Forelimb muscle (tissue), 1 donor: ENCODE measurements at places on chromosomes 3 and 15.

GRCh38 chr3:193301433-193301832 lies 60.4 kb downstream of the PLAAT1 start:
- DNase-seq, result no peak

DNA sequence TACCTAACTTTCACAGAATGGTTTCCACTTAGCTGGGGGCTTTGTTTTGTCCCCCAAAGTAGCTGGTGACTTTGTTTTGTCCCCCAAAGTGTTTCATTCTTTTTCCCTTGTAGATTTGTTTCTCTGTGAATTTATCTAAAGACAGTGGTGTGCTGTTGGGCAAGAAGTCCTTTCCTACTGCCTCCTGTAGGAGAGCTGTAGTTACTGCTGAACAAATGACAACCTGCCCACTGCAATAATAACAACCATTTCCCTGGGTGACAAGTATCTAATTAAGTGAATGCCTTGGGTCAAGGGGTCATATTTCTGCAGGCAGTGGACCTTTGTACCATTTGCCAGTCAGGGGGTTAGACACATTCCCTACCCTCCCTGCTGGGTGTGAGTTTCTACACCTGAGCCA lies 125.4 kb upstream of the BFSP2 start:
- no peak for DNase-seq

DNA sequence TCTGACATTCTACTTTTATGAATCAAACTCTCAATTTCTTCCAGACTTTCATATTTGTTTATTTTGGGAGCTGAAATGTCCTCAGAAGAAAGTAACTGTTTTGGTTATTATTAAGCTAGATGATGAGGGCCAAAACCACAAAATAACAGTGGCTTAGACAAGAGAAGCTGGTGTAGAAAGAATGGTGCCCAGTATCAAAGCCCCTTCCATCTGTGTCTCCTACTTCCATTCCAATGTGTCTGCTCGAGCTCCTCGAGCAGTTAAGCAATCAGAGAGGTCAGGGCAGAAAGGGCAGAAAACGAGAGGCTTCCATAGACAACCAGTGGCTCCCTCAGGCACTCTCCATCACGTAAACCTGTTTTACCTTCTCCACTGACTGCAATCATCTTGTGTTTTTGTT lies 59.7 kb upstream of the MAGI1 start:
- DNase-seq, result no peak

GRCh38 chr15:85704720-85705429 lies 89.8 kb downstream of the KLHL25 start:
- no peak for DNase-seq

DNA sequence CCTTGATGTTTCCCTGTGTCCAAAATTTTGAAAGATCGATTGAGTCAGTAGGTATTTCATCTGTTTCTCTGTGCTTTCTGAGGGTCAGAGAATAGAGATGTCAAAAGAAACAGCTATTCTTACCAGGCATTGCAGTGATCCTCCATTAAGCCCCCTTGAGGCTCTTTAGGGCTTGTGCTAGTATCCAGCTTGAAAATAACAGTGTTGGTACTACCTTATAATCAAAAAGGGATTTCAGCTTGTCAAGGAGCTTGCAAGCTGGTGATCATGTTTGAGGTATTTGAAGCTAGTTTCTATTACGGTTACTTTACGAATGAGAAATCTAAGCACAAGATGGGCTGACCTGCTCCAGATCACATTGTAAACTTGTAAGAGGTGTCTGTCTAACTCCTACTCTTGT lies 103.4 kb downstream of the EDEM1 start:
- DNase-seq, result no peak

DNA sequence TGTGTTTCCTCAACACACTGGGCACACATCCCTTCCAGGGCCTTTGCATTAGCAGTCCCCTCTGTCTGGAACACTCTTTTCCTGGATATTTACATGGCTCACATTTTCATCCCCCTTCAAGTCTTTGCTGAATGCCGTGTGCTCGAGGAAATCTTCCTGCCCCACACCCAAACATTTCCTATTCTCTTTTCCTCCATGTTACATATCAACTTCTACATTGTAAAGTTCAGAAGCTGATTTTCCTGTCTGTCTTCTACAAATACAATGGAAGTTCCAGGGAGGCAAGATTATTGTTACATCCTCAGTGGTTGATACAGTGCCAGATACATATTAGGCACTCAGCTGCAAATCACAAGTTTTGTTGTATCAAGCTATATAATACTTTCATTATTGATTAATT lies 4.1 kb downstream of the ACAD11 start:
- DNase-seq, result no peak

GRCh38 chr3:50119786-50120185 lies 31.1 kb downstream of the RBM5 start:
- no peak for DNase-seq
